ENCODE measurements at places on chromosomes 7 and 10.

GRCh38 chr7:1665549-1666316 lies 4.3 kb upstream of the ELFN1 start:
- DNase-seq: no peak

GRCh38 chr10:10498781-10499180 lies 518.9 kb upstream of the CELF2 start:
- no peak for DNase-seq

DNA sequence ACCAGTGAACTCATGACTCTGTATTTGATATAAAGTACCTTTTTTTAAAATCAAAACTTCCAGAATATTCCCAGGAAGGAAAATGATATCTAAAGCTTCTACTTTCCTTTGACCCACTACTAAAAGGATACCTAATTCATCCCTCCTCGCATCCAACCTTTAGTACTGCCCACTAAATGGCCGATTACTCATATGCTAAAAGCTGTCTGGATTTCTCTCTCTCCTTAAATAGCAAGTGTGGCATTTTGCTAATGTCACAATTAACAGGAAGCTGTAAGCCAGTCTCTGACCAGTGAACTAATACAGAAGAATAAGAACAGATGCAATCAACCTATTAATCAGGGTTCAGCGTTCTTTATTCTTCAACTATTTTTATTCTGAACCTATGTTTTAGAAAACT lies 59.0 kb downstream of the DNAJB9 start:
- DNase-seq: no peak

DNA sequence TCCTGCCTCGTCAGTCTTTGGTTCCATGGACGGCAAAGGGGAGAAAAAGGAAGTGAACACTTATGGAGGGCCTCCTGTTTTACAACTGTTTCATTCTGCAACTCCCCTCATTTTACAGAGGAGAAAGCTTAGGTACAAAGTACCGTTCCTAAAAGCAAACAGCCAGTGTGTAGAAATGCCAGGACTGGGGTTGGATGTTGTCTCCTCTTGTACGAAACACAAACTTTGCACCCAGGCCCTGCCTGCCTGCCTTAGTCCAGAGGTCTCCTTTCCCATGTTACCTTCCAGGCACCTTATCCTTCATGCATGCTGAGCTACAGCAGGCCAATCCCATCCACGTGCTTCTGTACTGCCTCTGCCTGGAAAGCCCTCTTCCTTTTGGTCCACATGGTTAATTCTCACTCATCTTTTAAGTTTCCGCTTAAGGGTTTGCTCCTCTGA lies 86.0 kb downstream of the ICA1 start:
- no peak for DNase-seq

- no peak for DNase-seq
Measured at GRCh38 chr10:70540089-70540788, 61.7 kb downstream of the PALD1 start.

- DNase-seq: no peak
Measured at GRCh38 chr10:76440426-76440825, 1009.0 kb downstream of the LRMDA start.

DNA sequence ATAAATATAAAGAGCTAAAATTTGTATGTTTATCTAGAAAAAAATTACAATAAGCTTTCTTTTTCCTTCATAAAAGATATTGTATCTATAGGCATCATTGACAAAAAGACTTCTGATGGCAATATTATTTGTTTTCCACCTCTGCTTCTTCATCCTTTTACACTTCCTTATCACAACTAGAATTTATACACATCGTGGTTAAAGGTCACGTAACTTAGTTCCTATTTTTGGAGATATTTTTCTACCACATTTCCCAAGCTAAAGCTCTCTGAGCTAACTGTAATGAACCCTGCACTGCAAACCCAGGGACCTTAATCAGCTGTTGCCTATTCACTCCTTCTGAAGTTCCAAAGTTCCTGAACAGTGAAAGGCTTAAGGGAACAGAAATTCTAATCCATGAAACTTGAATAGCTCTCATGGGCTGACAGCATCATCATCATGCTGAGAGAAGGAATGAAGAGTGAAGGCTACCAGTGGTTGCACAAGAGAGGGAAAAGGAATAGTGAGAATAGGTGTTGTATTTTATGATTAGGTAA lies 106.1 kb upstream of the SLC13A1 start:
- no peak for DNase-seq

GRCh38 chr7:30172451-30172850 lies 37.7 kb downstream of the MTURN start:
- no peak for DNase-seq

- DNase-seq: no peak
Measured at GRCh38 chr7:22120391-22121053, 174.8 kb upstream of the CDCA7L start.
